ENCODE measurements at places on chromosomes 6 and 20. TPM values are rescaled to one million over a fixed set of nuclear protein-coding genes. Genes with fewer than 3 reads are reported as not detected.
A peak's percentile ranks its signal among the peaks of the same experiment; 100 is the strongest.

DACT2 gene
- 1.0 TPM for total RNA-seq

- DNase-seq, result no peak
- no peaks in the 10 kb centered on the region for H3K27me3 ChIP-seq
- no peaks in the 10 kb centered on the region for H3K4me1 ChIP-seq
- no peak overlapping the region for H3K27ac ChIP-seq
- no peak overlapping the region for H3K4me3 ChIP-seq
Observed at GRCh38 chr6:6741264-6741663, 152.7 kb downstream of the LY86 start.

GRCh38 chr6:30686908-30687658 lies 638 bp upstream of the PPP1R18 start:
- peak overlapping the region; percentile 97 for H3K27ac ChIP-seq
- H3K27me3 ChIP-seq, result no peaks in the 10 kb centered on the region
- peak overlapping the region; percentile 82 for H3K4me3 ChIP-seq
- H3K36me3 ChIP-seq, result no peaks in the 10 kb centered on the region
- peaks cover 24% of the 10 kb centered on the region for H3K4me1 ChIP-seq

DNA sequence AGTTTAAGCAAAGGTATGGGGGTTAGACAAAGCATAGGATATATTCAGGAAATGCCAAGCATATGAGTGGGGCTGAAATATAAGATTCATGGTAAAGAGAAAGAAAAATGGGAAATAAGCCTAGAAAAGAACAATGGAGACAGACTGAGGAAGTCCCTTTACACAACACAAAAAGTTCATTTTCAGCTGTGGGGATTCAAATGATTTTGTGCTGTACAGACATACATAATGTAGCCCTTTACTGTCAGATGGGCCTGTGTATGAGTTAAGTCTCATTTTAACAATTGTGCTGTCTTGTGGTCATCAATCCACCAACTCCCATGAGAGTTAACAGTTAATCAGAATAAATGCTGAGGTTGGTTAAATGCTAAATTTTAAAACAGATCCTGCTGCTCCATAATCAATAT lies 37.2 kb downstream of the REV3L start:
- no peak for DNase-seq
- H3K27ac ChIP-seq, result no peak overlapping the region

NNAT gene
- 9.7 TPM for total RNA-seq

DNA sequence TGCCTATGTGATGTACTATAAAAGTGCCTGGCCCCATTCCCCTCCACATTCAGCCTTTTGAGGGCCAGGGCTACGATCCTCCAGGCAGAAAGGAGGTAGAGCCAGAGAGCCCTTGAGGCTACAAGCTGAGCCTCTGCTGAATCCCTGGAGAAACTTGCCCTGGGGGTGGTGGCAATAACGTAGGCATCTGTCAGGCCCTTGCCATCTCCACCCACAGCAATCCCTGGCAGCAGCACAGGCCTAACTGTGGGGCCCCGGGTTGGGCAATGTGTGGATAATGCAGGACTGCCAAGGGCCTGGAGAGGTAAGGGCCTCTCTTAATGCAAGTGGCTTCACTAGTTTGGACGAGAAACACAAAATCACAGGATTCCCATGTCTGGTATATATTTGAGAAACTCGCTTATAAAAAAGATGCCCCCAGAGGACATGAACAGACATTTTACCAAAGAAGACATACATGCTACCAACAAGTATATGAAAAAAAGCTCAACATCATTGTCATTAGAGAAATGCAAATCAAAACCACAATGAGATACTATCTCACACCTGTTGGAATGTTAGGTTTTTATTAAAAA lies 99.0 kb downstream of the QRSL1 start:
- H3K36me3 ChIP-seq, result no peaks in the 10 kb centered on the region
- no peak for DNase-seq
- no peaks in the 10 kb centered on the region for H3K27me3 ChIP-seq
- no peak overlapping the region for H3K4me3 ChIP-seq
- H3K27ac ChIP-seq, result no peak overlapping the region
- no peaks in the 10 kb centered on the region for H3K4me1 ChIP-seq

DNA sequence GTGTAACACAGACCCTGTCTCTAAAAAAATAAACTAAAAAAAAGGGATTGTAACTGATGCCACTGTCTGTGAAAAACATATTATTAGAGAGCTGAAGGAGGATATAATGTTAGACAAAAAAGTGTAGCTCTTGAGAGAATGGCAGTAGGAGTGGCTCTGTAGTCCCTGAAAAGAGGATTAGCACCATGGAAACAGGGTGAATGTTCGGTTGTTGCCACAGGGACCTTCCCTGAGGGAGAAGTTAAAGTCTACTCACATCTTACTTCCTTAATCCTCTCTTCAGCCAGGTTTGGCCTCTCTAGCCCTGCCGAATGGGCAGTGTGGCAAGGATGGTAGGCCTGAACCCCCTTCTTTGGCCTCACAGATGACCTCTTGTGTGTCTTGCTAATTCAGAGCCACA lies 12.1 kb downstream of the SCAND1 start:
- no peaks in the 10 kb centered on the region for H3K27me3 ChIP-seq
- no peak overlapping the region for H3K4me3 ChIP-seq
- H3K27ac ChIP-seq, result no peak overlapping the region
- no peaks in the 10 kb centered on the region for H3K4me1 ChIP-seq
- DNase-seq, result no peak
- H3K36me3 ChIP-seq, result no peaks in the 10 kb centered on the region

PTPN1 gene
- 28.5 TPM for total RNA-seq

DNA sequence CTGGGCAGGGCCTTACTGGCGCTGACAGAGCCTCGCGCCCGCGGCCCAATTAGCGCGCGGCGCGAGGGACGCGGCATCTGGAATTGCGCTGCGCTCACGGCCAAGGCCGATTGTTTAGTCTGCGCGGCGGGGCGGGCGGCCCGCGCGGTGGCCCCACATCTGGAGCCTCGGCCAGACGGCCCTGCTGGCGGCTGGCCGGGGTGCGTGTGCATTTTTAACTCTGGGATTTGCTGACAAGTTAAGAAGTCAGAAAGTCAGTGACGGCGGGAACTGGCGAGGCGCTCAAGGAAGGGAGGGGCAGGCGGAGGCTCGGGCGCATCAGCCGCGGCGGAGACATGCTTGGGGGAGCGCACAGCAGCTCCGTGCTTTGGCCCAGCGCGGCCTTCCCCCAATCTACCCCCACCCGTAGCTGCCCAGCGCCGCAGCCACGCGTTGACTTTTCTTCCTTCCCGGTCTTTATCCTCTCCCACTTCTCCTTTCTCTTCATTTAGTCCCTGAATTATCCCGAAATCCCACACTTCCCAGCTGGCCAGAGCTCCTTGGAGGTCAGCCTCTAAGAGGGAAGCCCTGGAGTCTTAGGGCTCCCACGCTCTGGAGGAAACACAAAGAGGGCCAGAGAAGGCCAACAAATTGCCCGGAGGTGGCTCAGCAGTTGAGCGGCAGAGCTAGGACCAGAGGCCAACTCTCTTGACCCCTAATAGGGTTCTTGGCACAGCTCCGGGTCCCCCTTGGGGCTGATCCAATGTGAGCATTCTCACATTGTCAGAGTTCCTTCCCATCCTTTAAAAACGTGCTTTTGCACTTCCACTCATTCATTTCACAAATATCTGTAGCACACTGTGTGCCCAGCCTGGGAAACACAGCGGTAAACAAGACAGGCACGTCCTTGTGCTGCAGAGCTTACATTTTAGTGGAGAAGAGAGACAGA lies 40.8 kb upstream of the FOXP4 start:
- H3K4me1 ChIP-seq, result no peaks in the 10 kb centered on the region
- no peaks in the 10 kb centered on the region for H3K36me3 ChIP-seq
- peak overlapping the region; percentile 89 for H3K27ac ChIP-seq

- H3K4me3 ChIP-seq, result no peak overlapping the region
- DNase-seq, result peak; percentile 24
- H3K27ac ChIP-seq, result no peak overlapping the region
- H3K4me1 ChIP-seq, result no peaks in the 10 kb centered on the region
Observed at GRCh38 chr6:166675736-166676135, 48.7 kb upstream of the RPS6KA2 start.

DNA sequence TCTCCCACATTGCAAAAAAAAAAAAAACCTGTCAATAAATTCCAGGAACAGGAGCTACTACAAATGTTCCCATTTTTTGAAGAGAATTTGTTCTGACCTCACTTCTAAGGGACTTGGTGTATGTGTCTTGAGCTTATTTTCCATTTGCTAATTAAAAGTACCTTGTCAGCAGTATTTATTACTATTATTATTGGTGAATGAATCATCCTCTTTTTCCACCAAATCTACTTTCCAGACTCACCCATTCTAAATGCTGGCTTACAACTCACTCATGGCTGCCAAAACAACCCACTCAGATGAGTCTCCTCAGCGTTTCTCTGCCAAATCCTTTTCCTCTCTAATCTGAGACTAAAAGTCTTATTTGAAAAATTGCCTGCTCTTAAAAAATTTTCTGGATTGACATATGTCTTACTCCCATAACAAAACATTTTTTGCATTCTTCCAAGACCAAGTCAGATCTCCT lies 33.2 kb upstream of the TASP1 start:
- no peaks in the 10 kb centered on the region for H3K27me3 ChIP-seq
- DNase-seq, result no peak
- H3K4me3 ChIP-seq, result no peak overlapping the region

DNA sequence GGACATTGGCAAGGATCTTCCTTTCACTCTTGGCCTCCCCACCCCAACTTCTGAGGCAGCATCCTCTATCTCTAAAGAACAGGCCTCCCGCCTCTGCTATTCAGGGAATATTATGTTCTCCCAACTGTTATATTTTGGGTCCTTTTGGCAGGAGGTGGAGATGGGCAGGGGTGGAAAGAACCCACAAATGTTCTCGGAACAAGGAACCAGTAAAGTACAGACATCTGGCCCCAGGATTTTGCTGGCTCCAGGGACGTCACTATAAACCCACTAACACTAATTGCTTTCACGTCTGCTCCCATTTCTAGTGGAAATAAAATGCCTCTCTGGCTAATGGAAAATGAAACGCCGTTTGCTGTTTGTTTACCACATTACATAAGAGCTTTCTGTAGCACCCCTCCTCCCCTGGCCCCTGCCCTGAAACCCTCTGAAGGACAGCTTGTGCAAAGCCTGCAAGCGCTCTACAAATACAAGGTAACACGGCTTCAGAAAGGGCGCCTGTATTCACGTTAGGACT lies 77.7 kb upstream of the TBC1D7 start:
- peak overlapping the region; percentile 86 for H3K27ac ChIP-seq
- H3K4me3 ChIP-seq, result no peak overlapping the region
- peaks cover 5% of the 10 kb centered on the region for H3K4me1 ChIP-seq

FAXC gene
- not detected for total RNA-seq

- no peaks in the 10 kb centered on the region for H3K36me3 ChIP-seq
- DNase-seq, result no peak
- H3K4me3 ChIP-seq, result no peak overlapping the region
- H3K27me3 ChIP-seq, result no peaks in the 10 kb centered on the region
- H3K27ac ChIP-seq, result no peak overlapping the region
Observed at GRCh38 chr6:112372226-112372806, 25.2 kb downstream of the RFPL4B start.

PFDN4 gene
- 41.0 TPM for total RNA-seq

- peaks cover 40% of the 10 kb centered on the region for H3K27me3 ChIP-seq
- no peak for DNase-seq
- peak within 1 kb of the TSS; percentile 71 for H3K4me3 ChIP-seq
- no peak within 1 kb of the TSS for H3K27ac ChIP-seq
- H3K4me1 ChIP-seq, result peaks cover 6% of the 10 kb centered on the region
Observed at GRCh38 chr6:159169193-159169555, at the start of gene FNDC1. Gene FNDC1, plus strand, starts transcription at chr6:159169400. Its CDS starts 197 bp downstream, at chr6:159169597.

DNA sequence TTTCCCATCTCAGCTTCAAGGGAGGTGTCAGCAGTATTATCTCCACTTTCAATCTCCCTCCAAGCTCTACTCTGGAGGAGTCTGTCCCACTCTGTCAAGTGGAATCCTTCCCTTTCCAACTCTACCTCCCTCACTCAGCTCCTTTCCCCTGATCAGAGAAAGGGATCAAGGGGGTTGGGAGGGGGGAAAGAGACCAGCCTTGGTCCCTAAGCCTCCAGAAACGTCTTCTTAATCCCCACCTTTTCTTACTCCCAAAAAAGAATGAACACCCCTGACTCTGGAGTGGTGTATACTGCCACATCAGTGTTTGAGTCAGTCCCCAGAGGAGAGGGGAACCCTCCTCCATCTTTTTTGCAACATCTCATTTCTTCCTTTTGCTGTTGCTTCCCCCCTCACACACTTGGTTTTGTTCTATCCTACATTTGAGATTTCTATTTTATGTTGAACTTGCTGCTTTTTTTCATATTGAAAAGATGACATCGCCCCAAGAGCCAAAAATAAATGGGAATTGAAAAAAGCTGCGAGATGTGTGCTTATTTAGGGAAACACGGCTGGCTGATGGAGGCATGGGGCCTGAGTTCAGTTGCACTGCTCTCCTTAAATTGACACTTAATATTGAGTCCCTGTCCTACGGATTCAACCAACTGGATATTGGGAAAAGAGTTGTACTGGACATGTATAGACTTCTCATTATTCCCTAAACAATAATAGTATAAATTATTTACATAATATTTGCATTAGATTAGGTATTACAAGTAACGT lies 4.9 kb downstream of the TUBB start:
- no peak overlapping the region for H3K4me3 ChIP-seq
- H3K27me3 ChIP-seq, result no peaks in the 10 kb centered on the region
- H3K36me3 ChIP-seq, result no peaks in the 10 kb centered on the region
- no peaks in the 10 kb centered on the region for H3K4me1 ChIP-seq
- H3K27ac ChIP-seq, result peak overlapping the region; percentile 39
- no peak for DNase-seq

GRCh38 chr6:75813476-75814250 lies 64.6 kb downstream of the MYO6 start:
- no peaks in the 10 kb centered on the region for H3K4me1 ChIP-seq
- no peak overlapping the region for H3K27ac ChIP-seq
- no peak for DNase-seq
- no peak overlapping the region for H3K4me3 ChIP-seq
- H3K27me3 ChIP-seq, result no peaks in the 10 kb centered on the region
- H3K36me3 ChIP-seq, result no peaks in the 10 kb centered on the region

DNA sequence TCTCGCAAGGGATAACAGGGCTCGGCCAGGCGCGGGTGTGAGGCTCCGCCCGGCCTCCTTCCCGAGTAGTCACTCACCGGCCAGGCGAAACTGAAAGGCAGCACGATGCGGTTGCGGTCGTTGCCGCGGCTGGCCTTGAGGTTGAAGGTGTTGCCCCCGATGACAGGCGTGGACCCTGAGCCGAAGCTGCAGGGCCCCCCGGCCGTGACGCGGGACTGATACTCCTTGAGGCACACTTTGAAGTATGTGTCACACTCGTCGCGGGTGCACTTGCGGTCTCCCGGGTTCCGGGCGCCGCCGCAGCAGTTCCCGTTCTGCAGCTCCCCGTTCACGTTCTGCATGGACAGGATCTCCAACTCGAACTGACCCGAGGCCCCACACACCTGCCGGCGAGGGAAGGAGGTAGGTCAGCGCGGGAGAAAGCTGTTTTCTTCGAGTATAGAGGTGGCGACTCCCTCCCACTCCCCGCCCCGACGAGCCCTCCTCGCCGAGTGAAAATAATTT lies 1.1 kb downstream of the JAG1 start:
- peak overlapping the region; percentile 86 for H3K4me3 ChIP-seq
- H3K27me3 ChIP-seq, result no peaks in the 10 kb centered on the region
- no peaks in the 10 kb centered on the region for H3K36me3 ChIP-seq
- H3K4me1 ChIP-seq, result no peaks in the 10 kb centered on the region
- no peak for DNase-seq

GRCh38 chr6:14831937-14832336 lies 413.9 kb upstream of the JARID2 start:
- H3K4me3 ChIP-seq, result no peak overlapping the region
- no peaks in the 10 kb centered on the region for H3K27me3 ChIP-seq
- H3K27ac ChIP-seq, result no peak overlapping the region
- no peak for DNase-seq

Data from breast epithelium (tissue), 4 donors.